Mesothelial cell of epicardium (in vitro differentiated cells): ENCODE measurements at places on chromosomes 12 and 14. TPM values are rescaled to one million over a fixed set of nuclear protein-coding genes. Genes with fewer than 3 reads are reported as not detected.

- H3K36me3 ChIP-seq: no peaks in the 10 kb centered on the region
- peaks cover 17% of the 10 kb centered on the region for H3K4me1 ChIP-seq
- H3K27me3 ChIP-seq: no peaks in the 10 kb centered on the region
- H3K27ac ChIP-seq: no peak overlapping the region
- DNase-seq: no peak
These were observed 12.0 kb upstream of the SERPINA1 start for GRCh38 chr14:94400422-94400841.

The COX8C gene
- total RNA-seq: 0.73 to 1.2 TPM in 2 of 3 replicates, not detected in the other

The TPPP2 gene
- 0.47 to 0.58 TPM in 2 of 3 replicates, not detected in the other for total RNA-seq

The AMN gene
- total RNA-seq: 2.5 to 3.5 TPM (median 2.7 TPM) in 3 replicates
